ENCODE measurements at places on chromosomes 7 and 10.

GRCh38 chr7:147279964-147280374 lies 1163.4 kb downstream of the CNTNAP2 start:
- no peak for DNase-seq

DNA sequence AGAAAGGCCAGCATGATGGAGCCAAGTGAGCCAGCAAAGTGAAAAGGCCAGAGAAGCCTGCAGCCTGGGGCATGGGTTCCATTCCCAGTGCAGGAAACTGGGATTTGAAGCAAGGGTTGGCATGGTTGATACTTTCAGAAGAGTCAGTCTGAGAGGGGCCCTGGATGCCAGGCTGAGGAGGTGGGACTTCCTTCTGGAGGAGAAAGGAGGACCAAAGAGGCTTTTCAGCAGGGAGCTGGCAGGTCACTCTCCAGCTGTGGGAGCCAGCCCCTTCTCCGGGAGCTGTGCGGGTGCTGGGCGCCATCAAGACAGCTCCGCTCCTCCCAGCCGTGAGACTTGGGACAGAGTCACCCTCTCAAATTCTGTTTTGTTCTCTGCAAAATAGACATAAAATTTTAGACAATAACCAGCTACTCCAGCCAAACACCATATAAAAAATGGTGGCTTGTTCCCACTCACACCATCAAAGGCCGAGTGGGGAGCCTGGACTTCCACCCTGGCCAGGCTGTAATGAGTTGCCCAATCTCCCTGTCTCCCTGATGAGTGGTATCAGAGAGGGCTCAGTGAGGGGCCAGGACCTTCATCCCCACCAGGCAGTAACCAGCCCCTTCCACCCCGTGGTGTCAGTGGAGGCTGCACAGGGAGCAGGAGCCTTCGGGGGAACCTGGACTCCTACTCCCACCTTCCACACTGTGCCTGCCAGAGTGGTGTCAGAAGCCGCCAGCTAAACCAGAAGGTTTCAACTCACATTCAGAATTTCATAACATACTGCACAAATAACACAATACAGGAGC lies 133.6 kb upstream of the RET start:
- no peak for DNase-seq

- DNase-seq = no peak
These were observed 272.4 kb upstream of the MYO3A start for GRCh38 chr10:25661632-25662031.

DNA sequence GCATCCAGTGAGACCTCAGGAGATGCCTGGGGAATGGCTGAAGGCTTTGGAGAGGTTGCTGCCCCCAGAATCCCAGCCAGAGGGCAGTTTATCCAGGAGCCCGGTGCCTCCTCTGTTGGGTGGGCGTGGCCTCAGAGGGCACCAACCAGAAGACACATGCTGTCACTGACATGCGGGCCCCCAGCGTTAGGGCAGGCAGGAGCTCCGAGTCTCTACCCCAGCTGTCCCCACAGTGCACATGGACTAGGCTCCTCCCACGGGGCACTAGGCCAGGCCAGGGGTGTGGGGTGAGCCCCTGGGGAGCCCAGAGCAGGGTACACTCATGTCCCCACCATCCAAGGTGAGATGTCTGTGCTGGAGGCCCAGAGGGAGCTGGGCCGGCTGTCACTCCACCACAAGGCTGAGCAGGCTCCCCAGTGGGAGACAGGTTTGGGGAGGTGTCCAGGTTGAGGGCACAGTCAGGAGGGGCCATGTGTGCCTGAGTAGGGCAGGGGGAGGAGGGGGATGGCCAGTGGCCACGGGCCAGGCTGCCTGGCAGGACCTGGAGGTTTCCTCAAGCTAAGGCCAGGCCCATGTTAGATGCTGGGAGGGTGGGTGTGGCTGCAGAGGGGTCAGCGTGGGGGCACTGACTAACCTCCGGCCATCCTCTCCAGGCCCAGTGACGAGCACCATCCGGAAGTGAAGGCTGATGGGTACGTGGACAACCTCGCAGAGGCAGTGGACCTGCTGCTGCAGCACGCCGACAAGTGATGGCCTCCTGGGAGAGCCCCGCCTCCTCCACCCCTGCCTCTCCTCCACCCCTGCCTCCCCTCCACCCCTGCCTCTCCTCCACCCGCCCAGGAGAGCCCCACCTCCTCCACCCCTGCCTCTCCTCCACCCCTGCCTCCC lies 131.3 kb downstream of the FAM53B start:
- DNase-seq = peak; percentile 53

GRCh38 chr7:102908676-102909075 lies 4.1 kb upstream of the LRRC17 start:
- DNase-seq = no peak

GRCh38 chr7:159006610-159007130 lies 138.0 kb downstream of the VIPR2 start:
- DNase-seq = no peak

DNA sequence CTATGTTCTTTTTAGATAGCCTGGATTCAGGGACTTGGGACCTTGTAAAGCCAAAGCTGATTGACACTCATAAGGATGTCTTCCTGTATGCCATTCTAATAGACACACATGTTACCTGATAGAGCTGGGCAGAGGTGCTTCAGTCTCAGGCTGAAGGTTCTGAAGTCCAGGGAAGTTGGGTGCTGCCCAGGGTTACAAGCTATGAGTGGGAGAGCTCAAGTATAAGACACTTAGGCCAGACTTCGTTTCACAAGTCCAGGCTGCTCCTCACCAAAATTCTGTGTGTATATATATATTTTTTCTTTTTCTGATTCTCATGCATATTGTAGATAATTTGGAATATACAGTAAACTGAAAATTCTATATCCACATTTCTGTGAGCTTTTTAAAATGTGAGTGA lies 144.2 kb downstream of the HDAC9 start:
- no peak for DNase-seq

DNA sequence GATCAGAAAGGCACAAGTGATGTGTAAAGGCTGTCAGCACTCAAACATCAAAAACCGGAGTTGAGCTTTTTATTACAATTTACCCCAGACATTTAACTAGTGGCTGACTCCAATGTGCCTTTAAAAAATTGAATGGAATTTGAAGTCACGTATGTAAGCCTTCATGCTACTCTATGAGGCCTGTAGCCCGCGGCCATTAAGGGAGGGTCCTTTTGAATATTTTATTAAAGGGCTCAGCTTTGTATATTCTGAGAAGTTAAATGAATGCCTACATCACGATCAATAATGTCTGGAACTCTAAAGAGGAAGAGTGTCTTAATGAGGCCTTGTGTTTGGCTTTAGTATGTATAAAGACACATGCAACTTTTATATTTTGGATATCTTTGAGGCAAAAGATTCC lies 916.6 kb upstream of the CELF2 start:
- DNase-seq = no peak

- no peak for DNase-seq
These were observed 11.1 kb downstream of the RBP4 start for GRCh38 chr10:93589648-93590562.

DNA sequence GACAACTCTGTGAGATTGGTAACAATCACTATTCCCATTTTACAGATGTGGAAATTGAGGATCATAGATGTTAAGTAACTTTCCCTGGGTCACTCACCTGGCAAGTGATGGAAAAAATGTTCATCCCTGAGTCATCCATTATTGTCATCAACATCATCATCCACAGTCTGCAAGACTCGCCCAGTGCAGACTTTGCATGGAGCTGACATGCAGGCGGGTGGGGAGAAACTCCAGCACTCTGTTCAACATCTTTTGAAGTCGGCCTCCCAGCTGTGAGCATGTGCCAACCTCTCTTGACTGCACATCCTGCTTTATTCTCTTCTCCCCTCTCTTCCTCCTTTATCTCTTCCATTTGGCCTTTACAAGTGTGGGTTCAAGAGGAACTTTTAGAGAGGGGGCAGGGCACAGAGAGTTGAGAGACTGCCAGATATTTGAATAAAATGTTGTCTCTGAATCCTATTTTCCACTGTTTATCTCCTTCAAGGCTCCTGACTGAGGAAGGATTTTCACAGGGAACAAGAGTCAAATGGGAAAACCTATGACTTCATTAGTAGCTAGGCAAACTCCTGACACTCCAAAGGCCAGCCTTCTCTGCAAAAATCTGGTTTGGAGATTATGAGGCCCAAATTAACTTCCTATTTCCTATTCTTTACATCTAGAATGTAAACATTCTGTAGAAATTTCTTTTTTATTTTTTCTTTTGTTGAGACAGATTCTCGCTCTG lies 283.7 kb upstream of the PODXL start:
- DNase-seq = no peak

GRCh38 chr10:50538555-50539398 lies 85.0 kb downstream of the SGMS1 start:
- DNase-seq = peak; percentile 12

GRCh38 chr7:105924945-105925344 lies 38.1 kb upstream of the CDHR3 start:
- DNase-seq = no peak

DNA sequence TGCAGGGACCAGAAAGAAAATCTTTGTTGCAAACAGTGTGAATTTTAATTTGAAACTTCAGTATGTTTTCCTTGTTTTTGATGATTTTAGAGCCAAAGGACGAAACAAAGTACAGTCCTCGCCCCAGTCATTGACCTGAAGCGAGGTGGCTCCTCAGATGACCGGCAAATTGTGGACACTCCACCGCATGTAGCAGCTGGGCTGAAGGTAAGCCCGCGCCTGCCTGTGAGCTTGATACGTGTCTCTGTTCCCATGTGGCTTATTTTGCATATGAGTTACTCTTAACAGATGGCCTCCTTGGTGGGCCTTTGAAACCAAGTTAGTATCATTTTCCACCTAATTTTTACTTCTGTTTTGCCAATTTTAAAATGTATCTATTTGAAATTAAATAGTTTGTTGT lies 12.3 kb downstream of the RBM17 start:
- DNase-seq = no peak

DNA sequence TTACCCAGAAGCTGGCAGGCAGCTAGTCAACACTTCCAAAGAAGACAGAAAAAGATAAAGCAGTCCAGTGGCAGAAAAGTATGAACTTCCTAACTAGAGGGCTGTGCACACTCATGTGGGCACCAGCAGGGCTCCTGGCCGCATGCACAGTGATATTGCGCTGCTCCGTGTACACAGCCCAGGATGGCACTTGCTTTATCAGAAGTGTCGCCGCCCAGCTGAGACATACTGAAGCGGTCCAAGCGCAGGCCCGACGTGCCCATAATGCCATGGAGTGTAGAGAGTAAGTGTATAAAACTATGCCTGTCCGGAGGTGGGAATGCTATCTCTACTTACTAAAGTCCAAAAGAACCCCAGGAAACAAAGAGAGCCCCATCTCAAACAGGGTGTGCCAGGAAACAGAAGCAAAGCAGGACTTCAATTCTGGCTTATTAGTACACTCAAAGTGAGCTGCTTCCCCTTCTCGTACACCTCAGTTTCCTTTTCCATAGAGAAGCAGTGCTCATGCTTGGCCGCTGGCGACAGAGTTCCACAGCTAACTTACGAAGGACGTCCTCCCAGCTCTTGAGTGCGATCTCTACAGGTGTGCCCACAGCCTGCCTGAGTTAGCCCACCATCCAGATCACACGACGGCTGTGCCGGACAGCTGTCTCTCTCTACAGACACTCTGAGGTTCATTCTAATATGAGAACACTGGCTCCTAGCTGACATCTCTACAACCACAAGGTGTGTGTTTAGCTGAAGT lies 234.3 kb downstream of the COBL start:
- DNase-seq = no peak

GRCh38 chr10:14667781-14668180 lies 106.9 kb downstream of the FAM107B start:
- DNase-seq = no peak

GRCh38 chr7:57375783-57376182 lies 74.2 kb upstream of the ZNF716 start:
- no peak for DNase-seq

- DNase-seq = no peak
These were observed 350.4 kb downstream of the DNAJB6 start for GRCh38 chr7:157687158-157687557.

GRCh38 chr10:34690383-34691049 lies 124.6 kb downstream of the PARD3 start:
- no peak for DNase-seq

DNA sequence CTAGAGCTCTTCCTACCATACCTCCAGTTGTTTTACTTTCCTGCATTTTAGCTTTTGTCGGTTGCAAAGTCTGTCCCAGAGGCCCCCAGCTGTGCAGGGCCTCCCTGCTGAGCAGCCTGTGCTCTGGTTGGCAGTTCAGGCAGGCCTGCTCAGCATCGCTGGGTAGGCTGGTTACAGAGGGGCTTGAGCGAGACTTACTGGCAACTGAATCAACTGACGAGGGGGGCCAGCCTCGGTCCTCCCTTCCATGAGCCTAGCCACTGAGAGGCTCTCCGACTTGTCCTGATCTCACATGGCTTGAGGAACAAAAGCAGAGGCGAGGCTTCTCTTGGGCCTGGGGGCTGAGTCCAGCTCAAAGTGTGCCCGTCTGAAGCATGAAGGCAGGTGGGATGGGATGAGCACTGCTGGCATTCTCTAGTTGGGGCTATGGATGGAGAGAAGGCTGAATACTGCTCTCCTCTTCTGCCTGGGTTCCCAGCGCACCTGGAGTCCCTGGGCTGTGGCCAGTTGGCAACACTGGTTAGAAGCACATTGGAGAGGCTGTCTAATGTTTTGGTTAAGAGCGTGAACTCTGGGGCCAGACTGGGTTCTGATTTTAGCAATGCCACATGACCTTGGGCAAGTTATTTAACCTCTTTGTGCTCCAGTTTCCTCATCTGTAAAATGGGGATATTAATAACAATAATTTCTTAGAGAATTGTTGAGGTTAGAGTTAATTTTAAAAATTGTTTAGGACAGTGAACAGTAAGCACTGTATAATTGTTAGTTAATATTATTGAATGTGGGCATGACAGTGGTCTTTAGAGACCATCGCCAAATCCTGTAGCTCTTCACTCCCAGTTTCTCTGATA lies 6.9 kb upstream of the SFRP5 start:
- DNase-seq = no peak

DNA sequence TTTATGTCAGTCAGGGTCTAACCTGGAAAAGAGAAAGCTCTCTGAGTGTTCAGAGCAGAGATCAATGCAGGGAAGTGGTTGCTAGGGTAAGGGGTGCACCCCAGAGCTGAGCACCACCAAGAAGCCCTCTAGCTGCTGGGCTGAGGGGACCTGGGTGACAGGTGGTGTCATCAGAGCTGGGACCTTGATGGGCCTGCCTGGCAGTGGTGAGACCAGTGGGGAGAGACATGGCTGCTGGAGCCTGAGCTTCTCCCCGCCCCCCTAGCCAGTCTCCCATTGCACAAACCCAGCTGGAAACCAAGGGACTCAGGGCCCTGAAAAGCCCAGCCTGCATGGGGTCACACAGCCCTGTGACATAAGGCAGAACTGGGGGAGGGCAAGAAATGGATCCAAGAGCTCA lies 49.1 kb upstream of the OSBPL3 start:
- DNase-seq = no peak

GRCh38 chr7:80790877-80791276 lies 128.0 kb downstream of the SEMA3C start:
- no peak for DNase-seq

- DNase-seq = no peak
These were observed 41.9 kb downstream of the RNLS start for GRCh38 chr10:88541116-88541626.

GRCh38 chr10:3068201-3068967 lies 1.0 kb downstream of the PFKP start:
- peak; percentile 84 for DNase-seq

- peak; percentile 80 for DNase-seq
These were observed 231.8 kb downstream of the WDR37 start for GRCh38 chr10:1287971-1288401.
